ENCODE measurements at places on chromosomes 11 and 22.

DNA sequence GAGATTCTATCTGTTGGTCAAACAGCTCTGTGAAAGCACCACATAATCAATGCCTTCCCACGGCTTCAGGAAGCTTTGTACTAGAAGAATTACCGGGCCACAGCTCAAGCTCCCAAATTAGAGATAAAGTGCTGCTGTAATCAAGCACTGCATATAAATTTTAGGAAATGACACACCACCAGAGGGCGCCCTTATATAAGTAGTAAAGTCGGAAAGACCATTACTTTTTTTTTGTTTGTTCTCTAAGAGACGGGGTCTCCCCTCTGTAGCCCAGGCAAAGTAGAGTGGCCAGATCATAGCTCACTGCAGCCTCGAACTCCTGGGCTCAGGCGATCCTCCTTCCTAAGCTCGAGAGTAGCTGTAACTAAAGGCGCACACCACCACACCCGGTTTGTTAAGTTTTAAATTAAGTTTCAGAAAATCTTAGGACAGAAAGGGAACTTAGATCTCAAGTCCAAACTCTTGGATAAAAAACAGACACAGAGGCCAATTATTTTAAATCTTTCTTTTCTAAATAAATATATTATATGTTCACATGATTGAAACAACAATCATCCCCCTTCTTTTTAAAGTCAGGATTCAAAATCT, 32.6 kb downstream of the PRCP start:
- DNase-seq: peak; percentile 86

GRCh38 chr22:44622679-44623078, 79.3 kb upstream of the PRR5 start:
- DNase-seq: no peak

GRCh38 chr11:86869531-86869930, 69.2 kb downstream of the PRSS23 start:
- DNase-seq: no peak

DNA sequence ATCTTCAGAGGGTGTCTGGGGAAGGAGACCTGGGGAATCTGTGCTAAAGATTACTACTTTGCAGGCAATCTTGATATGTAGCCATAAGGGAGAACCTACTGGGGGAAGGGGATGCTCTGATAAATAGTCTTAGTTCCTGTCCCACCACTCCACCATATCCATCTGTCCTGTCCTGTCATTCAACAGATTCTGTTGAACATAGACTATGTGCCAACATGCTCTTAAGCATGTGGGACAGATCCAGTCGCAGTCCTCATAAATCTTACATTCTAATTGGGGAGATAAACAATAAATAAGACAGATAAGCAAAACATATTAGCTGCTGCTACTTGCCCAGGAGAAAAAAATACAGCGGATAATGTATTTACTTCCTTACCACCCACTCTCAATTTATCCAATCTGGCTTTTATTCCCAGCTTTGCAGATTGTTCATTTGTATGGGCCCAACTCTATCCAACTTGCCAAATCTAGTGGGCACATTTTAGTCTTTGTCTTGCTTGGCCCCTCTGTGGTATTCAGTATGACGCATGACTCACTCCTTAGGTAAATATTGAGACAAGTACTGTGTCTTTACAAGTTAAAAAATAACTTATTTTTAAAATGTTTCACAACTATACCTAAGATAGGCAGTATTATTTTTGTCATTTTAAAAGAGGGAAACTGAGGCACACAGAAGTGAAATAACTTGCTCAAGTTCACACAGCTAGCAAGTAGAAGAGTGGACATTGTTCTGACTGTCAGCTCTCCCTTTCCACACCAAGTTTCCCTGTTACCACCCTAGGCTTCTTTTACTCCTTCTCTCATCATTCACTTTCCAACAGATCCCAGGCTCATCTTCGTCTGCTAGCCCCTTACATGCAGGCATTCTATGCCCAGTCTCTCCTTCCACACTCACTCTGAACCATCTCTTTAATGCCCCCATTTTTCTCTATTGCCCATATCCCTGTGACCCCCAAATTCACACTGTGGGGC, 133.6 kb upstream of the SESN3 start:
- DNase-seq: no peak

All from sciatic nerve (tissue), 2 donors.